ENCODE measurements at places on chromosomes 12 and 14.
A peak's percentile ranks its signal among the peaks of the same experiment; 100 is the strongest.

- peak; percentile 15 for DNase-seq
These were observed 411.2 kb downstream of the DAD1 start for GRCh38 chr14:22177870-22178269.

- DNase-seq = no peak
These were observed 219.7 kb downstream of the TMEM121 start for GRCh38 chr14:105746124-105746514.

DNA sequence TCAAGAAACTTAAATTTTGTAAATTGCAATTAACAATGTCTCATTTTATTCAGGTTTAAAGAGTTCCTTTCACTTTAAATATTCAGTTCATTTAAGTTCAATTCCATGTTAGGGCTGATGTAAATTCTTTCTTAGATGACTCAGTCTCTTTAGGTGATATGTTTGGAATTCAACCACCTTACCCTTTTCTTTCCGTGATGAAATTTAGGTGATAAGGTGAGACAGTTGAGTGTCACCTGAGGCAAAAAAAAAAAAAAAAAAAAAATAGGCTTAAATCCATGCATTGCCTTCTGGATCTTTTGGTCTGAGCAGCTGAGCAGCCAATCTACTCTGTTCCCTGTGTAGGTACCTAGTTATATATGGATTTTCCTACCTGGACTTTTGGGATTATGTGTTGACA, 299.5 kb downstream of the DAD1 start:
- no peak for DNase-seq

DNA sequence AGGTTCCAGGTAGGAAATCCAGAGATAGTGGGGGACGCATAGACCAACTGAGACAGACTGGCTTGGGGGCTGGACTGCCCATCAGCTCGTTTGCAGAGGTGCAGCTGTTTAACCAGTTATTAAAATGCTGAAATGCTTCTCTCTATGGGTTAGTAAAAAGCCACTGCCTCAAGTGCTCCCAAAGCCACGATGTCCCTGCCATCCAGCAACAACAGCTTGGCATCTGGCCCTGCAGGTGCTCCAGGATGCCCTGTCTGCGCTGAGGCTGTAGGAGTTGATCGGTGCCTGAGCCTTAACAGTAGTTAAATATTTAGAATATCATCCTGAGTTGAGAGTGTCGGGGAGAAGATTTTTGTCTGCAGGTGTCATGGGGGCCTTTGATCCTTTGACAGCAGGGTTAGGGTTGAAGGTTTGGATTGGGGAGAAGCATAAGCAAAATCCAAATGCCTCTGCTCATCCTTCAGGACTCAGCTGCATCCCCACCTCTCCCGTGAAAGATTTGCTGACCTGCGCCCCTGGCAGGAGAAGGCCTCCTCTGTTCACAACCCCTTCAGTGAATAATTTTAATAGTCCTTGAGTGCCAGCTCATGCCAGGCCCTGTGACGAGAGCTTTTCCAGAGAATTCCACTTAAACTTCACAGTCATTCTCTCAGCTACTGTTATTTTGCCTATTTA, 127.3 kb upstream of the PWP1 start:
- no peak for DNase-seq

DNA sequence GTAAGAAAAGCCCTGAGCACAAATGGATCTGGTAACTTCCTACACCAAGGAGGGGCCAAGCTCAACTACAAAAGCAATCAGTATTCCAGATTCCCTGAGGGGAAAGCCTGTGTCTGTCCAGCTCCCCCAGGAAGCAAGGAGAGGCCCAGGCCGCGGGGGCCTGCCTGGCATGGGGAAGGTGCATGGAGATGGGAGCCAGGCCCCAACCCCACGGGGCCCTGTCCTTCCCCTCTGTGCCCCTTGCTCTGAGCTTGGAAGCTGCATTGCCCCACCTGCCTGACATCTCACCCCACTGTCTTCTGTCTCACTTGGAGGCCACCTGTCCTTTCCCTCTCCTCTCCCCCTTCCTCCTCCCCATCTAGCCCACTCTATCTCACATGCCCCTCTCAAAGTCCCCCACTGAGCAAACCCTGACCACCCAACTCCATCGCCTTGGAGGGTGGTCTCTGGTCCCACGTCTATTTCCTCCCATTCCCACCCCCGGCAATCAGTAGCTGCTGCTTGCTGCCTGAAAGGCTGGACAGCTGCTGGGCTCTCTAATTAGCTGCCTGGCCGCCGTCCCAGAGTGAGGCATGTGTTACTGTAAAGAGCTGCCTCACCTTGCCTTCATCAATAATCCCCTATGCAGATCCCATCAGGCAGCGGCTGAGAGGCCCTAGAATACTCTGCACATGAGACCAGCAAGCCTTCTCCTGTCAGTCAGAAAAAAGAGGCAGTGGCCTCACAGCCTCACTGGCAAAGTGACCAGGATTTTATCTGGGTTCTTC, 3.4 kb upstream of the TMEM229B start:
- no peak for DNase-seq

DNA sequence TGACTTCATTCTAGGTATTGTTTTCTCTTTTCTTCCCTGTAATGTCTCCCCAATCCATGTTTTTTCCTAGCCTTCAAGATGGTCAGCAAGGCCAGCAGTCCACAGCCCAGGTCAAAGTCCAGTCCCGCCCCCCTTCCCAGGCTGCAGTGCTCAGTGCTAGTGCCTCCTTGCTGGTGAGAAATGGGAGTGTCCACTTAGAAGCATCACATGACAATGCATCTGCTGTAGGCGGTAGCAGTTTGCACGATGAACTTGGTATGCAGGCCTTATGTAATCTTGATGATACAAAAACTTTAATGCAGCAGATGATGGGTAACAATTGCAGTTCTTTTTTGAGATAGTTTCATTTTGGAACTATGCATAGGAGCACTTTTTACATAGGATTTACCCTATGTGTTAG, 88.4 kb downstream of the PCNX1 start:
- no peak for DNase-seq

DNA sequence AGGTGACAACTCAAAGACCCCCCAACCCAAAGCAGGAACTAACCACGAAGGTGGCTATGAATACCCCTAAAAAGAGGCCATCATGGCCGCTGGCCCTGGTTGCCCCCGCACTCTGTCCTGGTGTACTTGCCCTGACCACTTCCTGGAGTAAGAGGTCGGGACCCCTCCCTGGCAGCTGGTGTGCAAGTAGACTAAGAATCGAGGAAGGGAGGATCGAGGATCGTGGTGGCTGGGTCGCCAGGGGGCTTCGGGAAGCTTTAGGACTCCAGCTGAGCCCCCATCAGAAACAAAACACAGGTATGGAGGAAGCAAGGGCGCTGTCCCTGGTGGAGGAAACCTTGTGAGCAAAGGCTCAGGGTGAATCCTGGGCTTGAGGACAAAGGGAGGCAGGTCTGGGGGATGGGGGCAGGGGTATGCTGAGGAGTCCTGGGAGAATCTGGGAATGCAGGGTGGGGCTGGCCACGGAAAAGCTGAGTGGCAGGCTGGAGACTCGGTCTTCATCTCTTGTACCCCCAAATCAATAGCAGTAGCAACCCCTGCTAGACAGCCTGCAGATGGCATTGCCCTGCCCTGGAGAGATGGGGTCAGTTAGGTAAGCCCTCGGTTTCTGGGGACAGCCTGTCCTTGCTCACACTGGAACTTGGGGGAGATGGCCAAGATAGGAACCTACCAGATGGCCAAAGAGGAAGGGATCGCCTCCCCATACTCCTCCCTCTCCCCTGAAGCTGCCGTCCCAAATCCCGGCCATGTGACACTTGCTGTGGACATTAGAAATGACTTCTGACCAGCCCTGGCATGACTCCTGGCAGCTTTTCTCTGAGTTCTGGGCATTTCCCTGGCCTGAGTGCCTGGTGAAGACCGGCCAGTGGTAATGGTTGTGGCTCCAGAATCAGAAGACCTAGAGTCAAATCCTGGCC, 45.3 kb upstream of the ESRRB start:
- DNase-seq = no peak

DNA sequence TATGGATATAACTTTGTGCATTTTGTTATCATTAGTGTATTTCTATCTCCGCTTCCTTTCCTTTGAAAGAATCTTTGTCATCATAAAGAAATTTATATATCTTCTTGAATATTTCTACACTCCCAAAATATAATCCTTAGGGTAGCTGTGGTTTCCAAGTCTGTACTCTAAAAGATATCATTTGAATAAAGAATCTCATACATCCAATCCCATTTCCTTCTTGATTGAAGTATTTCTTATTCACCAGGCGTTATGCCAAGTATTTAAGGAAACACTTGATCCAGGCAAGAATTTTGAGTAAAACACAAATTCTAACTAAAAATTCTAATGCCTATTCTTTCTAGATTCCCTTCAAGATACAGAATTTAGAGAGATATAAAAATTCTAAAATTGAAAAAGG, 821.8 kb downstream of the GALC start:
- no peak for DNase-seq

DNA sequence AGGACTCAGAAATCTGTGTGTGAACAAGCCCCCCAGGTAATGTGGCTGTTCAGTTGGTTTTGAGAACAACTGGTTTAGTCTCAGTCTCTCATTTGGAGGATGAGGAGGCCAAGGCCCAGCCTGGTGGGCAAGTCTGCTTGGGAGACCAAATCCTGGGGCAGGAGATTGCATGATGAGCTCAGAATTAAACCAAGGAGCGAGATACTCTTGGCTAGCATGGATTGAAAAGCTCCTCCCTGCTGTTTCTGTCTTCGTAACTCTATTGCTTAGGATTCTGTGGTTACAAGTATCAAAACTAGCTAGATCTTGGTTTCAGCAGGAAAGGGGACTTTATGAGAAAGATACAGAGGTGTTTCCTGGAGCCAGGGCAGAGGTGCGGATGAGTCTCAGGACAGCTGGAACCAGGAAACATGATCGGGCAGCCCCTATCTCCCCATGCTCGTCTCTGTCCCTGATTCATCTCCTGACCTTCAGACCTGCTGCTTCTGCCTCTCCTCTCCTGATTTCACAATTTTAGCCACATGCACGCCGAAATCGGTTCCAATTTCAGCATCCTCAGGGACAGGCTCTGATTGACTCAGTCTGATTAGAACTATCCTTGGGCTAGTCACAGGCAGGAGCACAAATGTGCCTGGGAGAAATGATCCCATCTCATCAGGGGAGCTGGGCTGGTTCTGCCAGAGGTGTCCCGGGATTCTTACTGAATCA, 40.2 kb upstream of the RIN3 start:
- DNase-seq = no peak

DNA sequence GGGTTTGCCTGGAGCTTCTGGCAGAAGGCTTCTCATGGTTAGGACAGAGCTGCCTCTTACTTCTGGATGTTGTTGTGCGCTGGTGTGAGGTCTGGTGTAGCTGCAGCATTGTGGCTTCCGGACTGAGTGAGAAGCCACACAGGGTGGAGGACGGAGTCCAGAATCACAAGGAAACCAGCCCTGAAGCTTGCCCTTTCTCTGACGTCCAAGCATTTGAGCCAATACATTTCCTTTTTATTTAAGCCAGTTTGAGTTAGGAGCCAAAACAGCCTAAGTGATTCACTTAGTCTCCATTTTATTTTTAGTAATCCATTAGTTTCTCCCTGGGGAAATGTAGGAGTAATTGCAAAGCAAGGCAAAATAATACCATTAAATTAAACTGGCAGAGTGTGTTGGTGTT, 402.4 kb upstream of the RGS6 start:
- DNase-seq = no peak

Measured in GM12865 (cell line).